ENCODE measurements at places on chromosomes 2 and 18.

DNA sequence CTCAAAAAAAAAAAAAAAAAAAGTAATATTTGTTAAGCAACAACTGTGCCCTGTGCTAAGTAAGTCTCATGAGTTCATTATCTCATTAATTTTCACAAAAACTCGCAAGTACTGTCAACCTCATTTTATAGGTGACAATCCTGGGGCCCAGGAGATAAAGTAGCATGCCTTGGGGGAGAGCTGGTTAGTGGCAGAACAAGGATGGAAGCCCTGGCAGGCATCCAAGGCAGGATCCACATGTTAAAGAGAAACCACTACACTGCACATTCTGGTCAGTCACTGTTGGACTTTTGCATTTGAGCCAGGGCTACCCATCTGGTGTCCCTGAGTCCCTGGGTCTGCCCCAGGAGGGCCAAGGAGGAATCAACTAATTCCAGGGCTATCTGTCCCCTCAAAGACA lies 54.6 kb downstream of the ZFP36L2 start:
- DNase-seq = no peak

- DNase-seq = no peak
Observed at GRCh38 chr2:79128406-79128805, 8.1 kb downstream of the REG1A start.

- DNase-seq = no peak
Observed at GRCh38 chr2:48383036-48383435, 146.9 kb upstream of the STON1 start.

DNA sequence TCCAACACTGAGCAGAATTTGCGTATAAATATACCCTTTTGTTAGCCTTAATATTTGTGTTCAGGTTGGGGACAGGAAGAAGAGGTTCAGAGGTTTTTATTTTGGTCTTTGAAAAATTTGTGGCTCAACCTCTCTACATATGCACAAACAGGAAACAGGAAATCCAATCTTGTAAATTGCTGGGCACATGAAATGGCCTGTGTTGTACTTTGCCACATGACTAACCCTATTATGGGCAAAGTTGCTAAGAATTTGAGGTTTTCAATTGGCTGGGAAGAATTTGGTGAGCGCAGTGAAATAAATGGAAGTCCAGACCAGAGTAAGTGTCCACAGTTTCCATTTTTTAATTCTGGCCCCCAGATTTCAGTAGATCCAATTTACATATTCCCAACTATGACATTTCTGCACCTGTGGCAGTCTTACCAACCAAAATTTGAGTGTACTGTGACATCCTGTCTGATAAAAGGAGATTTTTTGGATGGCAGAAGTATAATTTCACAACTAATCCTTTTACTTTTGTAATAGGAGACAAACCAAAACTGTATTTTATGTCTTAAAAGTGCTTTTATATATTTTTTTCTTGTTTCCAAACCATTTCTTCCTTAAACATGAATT lies 63.6 kb downstream of the COX7A2L start:
- DNase-seq = no peak

GRCh38 chr2:71683070-71683469 lies 229.7 kb downstream of the DYSF start:
- DNase-seq = no peak

GRCh38 chr18:3246635-3247239 lies 864 bp upstream of the MYL12A start:
- DNase-seq = peak; percentile 66

DNA sequence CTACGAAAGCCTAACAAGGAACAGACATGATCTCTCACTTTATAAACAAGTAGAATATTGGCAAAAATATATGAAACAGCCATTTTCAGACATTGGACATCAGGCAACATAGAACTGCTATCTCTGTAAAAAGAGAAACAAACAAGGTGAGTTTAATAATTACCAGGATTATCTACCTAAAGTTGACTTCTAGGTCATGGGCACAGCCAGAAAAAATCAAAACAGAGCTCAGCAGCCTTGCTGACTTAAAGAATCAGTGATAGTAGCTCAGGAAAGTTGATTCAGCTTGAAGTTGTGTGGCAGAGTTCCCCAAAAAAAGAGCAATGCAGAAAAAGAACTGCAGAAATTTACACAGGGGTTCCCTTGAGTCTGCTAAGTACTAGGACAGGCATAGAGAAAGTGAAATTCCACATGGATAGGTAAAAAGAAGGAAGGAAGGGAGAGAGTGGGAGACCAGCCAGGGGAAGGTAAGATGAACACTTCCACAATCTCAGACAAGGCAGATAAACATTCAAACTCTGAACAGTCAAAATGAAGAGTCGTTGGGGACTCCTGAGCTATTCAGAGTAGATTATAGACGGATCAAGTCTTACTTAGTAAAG lies 102.0 kb downstream of the EXOC6B start:
- DNase-seq = no peak

DNA sequence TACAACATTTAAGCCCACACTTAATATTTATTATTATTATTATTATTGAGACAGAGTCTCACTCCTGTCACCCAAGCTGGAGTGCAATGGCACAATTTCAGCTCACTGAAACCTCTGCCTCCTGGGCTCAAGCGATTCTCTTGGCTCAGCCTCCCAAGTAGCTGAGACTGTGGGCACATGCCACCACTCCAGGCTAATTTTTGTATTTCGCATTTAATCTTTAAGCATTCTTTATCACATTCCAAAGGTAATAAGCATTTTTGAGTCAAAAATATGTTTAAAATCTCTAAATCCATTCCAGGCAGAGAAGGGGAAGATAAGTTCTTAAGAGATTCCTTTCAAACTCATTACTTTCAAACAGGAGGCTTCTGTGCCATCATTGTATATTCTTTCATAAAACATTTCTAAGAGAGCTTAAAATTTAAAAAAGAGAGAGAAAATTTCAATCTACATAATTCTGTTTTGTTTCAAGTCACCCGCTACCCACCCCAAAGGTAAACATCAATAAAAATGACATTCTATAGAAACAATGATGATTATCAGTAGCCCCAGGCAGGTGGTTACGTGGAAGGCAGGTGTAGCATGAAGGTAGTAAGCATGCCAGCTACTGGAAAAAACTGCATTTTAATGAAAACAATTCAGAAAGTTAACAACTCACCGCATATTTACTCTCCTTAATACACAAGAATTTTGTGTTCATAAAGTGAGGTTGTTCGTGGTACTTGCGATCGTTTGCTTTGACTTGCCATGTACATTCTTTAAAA lies 84.4 kb upstream of the NARS1 start:
- DNase-seq = no peak

GRCh38 chr2:175964195-175964594 lies 37.9 kb downstream of the LNPK start:
- DNase-seq = no peak

DNA sequence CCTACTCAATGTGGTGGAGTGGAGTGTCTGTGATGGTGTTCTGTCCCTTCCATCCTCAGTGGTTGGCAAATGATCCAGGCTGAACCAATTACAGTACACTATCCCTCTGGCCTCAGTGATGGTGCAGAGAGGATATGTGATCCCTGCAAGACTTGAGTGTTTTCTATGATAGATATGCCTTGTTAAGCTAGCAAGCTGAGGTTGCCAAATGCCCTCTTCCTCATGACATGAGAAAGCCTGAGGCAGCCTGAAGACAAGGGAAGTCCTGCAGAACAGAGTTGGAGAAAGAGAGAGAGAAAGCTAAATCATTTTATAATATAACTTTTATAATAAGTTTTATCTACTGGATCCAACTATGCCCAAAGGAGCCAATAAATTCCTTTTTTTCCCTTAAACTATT lies 41.6 kb upstream of the GORASP2 start:
- DNase-seq = no peak

DNA sequence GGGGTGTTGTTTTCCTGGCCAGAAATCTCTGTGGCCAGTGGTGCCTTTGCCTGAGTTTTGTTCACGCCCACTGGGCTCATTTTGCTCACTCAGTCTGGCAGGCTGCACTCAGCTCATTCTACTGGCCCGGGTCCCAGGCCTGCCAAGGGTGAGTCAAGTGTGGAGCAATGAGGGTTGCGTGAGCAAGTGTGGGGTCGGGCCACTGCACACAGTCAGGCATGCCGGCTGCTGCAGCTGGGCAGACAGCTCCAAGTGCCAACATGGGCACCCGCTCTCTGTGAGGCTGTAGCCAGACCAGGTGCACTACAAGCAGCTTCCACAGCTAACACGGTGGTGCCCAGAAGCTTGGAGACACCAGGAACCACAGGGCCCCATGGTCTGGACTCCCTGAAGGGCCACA lies 801.1 kb upstream of the RAB6C start:
- DNase-seq = no peak

GRCh38 chr2:136065384-136065783 lies 52.6 kb downstream of the CXCR4 start:
- DNase-seq = no peak

DNA sequence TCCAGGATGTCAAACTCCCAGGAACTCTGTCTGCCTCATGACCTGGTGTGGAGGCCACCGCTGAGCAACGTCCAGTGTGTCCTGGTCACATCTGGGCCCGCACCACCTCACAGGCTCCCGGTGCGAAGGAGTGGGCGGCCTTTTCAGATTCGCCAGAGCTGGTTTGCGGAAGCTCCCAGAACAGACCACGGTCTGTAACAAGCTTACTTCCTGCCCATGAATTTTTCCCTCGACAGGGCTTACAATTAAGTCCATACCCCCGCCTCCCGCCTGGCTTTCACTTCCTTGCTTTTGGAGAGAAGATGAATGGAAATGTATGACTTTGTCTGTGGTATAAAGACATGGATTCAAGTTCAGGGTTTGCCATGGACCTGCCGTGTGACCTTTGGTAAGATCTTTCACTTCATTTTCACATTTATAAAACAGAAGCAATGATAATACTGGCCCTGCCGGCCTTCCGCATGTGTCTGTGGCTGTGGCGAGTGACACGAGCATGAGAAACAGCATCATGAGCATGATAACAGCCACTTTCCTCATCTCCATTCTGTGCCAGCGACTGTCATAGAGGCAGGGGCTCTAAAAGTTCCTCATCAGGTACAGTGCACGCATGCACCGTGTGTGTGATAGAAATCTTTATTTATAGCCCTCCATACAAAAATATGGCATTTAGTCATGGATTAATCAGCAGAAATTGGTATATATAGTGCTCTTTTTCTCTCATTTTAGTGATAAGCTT lies 31.0 kb upstream of the KCNF1 start:
- DNase-seq = no peak

DNA sequence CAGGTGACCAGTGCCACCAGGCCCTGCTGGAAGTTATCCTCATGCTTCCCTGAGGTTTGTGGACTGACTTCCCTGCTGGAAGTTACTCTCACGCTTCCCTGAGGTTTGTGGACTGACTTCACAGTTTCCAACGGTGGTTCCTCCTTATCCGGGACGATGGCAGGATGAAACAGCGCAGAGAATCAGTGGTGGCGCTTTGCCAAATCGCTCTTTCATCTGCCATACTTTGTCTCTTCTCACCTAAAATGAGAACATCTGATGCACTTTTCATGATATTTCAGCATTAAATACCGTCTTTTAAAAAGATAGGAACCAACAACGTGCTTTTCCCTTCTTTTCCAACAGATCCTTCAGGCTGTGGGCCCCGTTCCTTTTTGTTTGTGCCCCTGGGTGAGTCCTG lies 183.3 kb downstream of the LDLRAD4 start:
- no peak for DNase-seq

DNA sequence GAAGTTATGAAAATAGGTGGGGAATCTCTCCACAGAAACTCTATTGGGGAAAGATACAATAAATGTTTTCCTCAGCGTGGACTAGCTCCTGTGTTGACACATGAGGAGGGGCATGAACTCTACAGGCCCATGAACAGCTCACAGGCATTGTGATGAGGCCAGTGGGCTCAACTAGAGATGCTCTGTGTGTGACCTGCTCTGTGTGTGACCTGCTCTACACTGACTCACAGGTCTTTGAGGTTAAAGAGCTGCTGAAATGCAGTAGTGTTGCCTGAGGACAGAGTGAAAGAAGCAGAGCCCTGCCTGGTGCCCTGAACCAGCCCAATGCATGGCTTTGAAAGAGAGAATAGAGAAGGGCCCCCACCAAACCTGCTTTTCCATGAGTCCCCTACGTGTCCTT lies 117.6 kb downstream of the MCFD2 start:
- DNase-seq = no peak

DNA sequence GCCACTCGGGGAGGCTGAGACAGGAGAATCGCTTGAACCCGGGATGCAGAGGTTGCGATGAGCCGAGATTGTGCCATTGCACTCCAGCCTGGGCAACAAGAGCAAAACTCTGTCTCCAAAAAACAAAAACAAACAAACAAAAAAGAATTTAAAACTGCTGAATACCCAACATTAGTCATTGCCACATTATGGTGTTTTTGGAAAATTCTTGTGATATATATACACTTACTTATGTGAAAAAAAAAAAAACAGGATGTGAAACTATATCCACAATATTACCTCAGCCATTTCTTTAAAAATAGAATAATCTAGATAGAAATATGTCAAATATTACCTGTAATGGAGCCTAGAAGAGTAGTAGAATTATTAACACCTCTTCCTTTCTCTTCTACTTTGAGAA lies 288.3 kb upstream of the FN1 start:
- DNase-seq = no peak

DNA sequence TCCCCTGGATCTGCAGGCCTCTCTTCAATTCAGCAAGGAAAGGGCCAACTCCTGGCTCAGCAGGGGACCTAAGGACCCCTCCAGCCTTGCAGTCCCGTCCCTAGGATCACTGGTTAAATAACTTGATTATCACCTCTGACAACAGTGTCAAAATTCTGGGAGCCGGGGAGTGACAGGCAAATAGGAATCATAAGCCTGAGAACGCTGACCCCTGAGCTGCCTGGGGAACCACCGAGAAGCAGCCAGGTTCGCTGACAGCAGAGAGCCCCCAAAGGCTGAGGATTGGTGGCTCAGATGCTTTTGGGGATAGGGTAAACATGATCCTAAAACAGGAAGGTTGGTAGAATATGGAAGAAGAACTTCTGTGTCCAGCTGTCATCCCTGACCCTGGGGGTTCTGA lies 17.5 kb upstream of the TNS1 start:
- DNase-seq = peak; percentile 34

- DNase-seq = no peak
Observed at GRCh38 chr2:169590804-169591203, 6.7 kb downstream of the PPIG start.

DNA sequence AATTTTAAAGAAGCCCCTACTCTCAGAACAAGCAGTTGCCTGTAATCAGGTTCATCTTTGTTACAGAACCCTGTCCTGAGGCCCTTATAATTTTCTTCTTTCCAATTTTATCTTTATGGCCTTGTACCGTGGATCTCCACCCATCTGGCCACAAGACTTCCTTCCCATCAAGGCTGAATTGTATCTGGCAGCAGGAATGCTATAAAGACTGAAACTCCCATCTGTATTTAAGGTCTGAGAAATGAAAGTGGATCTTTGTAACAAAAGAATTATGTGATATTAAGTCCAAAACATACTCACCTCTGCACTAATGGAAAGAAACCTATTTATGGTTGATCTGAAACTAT lies 91.8 kb downstream of the METTL8 start:
- no peak for DNase-seq

Measured in right forelimb (tissue), 1 donor.